Smooth muscle cell of the pulmonary artery (primary cell): ENCODE measurements at places on chromosomes 12 and 14. TPM values are rescaled to one million over a fixed set of nuclear protein-coding genes. Genes with fewer than 3 reads are reported as not detected.

CLEC1B gene
- not detected in 2 replicates for total RNA-seq

EPYC gene
- total RNA-seq = not detected in 2 replicates

TPH2 gene
- not detected in 2 replicates for total RNA-seq

MUCL1 gene
- not detected in 2 replicates for total RNA-seq

MAP4K5 gene
- total RNA-seq = 51.0 and 71.9 TPM in 2 replicates

GLI1 gene
- 0.26 and 0.76 TPM in 2 replicates for total RNA-seq

MYF6 gene
- not detected in 2 replicates for total RNA-seq

EFS gene
- total RNA-seq = 4.7 and 15.0 TPM in 2 replicates

SOAT2 gene
- not detected in 2 replicates for total RNA-seq

ANO4 gene
- total RNA-seq = 0.26 and 1.2 TPM in 2 replicates
